ENCODE measurements at places on chromosomes 1 and 21.

DNA sequence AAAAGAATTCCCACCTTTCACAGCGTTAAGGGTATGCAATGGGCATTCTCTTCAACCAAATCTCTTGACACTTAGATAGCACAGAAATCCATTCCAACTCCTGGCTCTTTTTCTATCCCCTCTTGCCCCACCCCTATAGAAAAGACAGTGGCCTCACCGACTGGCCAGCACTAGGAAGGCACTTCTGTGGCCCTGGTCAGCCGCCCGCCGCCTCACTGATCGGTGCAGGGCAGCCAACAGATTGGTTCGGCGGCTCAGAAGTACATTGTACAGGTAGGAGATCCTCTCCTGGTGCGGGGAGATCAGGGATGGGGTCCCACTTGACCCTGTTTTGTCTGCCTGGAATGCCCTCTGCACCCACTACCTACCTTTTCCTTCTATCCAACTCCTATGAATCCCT is 9.3 kb downstream of the DCST2 start:
- DNase-seq = no peak

- no peak for DNase-seq
Measured at GRCh38 chr21:44966135-44967081, 26.6 kb downstream of the SLX9 start.

DNA sequence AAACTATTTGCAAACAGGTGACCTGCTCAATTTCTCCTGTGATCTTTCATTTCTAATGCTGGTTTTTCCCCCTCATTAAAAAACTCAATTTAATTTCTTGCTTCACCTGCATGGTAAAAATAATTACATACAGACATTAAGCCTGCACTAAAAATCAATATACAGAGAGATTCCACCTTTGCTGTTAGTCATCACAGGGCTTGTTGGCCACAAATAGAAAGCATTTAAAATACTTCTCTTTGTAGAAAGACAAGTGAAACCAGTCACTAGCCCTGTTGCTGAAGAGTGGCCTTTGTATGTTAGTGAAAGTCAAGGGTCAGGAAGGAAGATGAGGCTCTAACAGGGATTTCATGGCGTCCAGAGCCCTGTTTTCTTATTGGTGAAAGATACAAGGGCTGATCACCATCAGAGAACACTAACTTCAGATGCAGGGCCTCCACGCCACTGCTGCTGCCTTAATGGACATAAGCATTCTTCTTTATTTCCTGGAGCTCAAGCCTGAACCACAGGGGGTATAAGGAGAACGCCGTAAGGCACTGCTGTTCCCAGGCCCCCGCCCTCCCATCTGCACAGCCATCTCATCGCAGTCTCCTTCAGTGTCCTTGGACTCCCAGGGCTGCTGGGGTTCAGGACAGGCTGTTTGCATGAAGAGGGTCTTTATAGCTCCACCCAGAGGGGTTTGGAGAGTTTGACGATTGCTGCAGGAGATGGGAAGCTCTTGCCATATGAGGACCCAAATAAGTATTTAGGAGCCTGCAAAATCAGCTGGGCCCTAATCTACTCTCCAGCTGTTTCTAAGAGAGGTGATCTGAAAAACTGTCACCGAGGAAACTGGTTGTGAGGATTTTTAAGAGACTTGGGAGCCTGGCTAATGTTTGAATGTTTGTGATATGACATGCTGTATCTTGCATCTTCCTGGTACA is 117.3 kb upstream of the IRF2BP2 start:
- DNase-seq = no peak

DNA sequence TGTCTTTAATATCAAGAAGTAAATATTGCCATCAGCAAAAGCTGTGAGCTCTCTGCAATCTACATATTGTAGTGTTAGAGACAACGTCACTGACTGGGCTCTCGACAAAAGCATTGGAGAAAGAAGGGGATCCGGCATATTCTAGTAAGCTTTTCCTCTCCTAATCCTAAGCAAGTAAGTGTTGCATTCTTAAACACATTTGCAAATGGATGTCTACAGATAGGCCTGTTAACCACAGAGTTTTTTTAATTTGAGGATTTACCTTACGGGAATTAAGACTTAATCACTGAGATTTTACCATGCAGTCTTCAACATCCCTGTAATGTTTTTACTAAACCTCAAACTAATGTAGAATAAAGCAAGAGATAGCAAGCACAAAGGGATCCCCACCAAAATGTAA is 426.5 kb upstream of the CAMK1G start:
- no peak for DNase-seq

DNA sequence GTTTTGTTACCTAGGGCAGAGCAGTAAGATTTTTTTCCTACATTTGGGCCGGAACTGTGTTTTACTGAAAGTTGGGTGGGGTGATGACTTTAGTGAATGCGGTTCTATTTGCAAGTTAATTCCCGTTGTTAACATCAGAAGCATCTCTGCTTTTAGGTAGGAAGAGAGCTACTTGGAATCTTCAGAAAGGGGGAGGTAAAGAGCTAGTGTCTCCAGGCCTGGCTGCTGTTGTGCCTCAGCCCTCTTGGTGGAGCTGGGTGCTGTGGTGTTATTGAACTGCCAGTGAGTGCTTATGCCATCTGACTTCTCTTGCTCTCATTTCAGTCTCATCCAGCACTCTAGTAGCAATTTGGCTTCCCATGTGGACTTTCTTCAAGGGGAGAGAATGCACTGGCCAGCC is 3.4 kb downstream of the KDM4A start:
- DNase-seq = no peak

DNA sequence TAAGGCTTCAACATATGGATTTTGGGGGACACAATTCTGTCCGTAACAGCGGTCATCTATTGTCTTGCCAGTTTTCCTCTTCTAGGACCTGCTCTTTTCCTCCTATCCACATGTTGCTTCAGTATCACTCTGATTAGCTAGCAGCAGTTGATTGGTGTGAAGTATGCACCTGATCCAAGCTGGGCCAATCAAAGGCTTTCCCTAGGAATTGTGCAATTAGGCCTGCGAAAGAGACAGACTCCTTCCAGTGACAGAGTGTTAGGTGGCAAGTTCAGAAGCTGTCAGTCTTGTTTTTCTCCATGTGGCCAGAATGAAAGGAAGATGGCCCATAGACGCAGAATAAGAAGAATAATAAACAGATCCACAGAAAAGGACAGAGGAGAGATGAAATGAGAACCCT is 34.1 kb upstream of the IL12RB2 start:
- no peak for DNase-seq

DNA sequence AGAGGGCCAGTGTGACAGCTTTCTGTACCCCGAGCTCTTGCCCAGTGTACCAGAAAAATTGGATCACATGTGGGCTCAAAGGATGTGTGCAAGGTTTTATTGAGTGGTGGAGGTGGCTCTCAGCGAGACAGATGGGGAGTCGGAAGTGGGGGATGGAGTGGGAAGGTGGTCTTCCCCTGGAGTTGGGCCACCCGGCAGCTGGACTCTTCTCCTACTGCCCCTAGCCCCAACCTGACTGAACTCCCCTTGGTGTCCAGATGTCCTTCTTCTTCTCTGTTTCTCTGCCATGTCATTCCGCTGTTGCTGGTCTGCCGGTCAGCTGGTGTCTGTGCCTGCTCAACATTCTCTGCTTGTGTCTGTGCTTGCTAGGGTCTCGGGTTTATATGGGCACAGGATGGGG is 217.9 kb downstream of the RRAGC start:
- DNase-seq = no peak

- peak; percentile 75 for DNase-seq
Measured at GRCh38 chr1:24201941-24202440, 14.9 kb upstream of the IFNLR1 start.

DNA sequence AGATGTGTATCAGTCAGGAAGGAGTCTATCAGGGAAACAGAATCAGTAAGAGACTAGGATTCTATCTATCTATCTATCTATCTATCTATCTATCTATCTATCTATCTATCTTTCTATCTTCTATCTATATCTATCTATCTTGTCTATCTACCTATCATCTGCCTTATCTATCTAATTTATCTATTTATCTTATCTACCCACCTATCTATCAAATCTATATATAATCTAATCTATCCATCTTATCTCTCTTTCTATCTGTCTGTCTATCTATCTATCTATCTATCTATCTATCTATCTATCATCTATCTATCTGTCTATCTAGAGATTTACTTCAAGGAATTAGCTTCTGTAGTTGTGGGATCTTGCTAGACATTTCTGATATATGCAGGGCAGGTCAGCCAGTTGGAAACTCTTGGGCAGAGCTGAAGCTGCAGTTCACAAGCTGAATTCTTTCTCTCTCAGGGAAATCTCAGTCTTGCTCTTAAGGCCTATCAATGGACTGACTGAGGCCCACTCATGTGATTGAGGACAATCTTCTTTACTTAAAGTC is 140.2 kb upstream of the JUN start:
- no peak for DNase-seq

All from activated T-cell treated with anti-CD3 and anti-CD28 coated beads, Interleukin-2, amount 50 U/mL, for 48 hours (primary cell).